ENCODE measurements at places on chromosomes 13 and 19. TPM values are rescaled to one million over a fixed set of nuclear protein-coding genes. Genes with fewer than 3 reads are reported as not detected.

ZNF534 gene
- not detected for total RNA-seq

URAD gene
- total RNA-seq = not detected

KLHL1 gene
- total RNA-seq = 0.34 TPM

AP1M2 gene
- 3.0 TPM for total RNA-seq

CEACAM16 gene
- total RNA-seq = not detected

DNA sequence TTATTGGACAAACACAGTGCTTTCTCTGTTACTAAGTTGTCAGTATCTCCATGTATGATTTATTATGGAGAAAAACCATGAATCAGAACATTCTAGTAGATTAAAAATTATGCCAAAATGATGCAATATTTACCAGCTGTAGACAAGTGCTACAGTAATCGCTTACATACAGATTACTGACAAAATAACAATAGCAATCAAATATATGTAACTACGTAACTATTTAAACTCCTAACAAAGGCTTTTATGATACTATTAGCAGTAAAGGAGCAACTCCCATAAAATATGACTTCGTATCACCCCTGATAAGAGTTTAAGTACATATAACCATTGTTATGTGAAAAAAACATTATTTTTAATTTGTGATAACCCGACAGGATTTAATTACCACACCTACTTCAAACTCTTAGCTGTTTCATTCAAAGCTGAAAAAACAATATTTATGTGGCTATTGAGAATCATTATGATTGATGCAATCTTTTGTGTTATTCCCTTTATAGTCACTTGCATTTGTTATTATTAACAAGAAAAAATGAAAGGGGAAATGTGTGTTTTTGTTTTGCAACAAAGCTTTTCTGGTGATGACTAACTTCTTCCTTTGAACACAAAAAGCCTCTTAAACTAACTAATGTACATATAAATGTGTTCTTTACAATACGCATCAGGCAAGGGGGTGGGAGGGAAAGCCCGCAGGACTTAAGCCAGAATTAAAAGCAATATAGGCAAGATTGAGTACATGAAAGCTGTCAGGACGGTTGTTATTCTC, 147.4 kb downstream of the ABCC4 start:
- DNase-seq = peak; percentile 68

- no peak for DNase-seq
Observed at GRCh38 chr19:15280915-15281683, 48.9 kb upstream of the EPHX3 start.
